ENCODE measurements at places on chromosomes 2 and 18.

DNA sequence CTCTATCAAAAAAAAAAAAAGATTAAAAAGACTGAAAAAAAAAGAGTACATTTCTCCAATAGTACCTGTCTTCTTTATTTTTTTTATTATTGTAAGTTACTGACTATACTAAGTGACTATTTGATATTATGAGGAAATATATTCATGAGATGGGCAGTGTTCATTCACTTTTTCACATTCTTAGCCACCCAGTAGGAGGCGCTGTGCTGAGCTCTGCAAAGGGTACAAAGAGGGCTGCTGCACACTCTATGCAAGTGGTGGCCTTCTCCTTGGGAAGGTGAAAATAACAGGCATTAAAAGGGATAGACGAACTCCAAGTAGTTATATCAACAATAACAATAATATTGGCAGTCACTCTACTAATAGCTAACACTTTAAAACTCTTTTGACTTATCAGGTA is 1034.9 kb upstream of the FANCL start:
- DNase-seq: no peak

DNA sequence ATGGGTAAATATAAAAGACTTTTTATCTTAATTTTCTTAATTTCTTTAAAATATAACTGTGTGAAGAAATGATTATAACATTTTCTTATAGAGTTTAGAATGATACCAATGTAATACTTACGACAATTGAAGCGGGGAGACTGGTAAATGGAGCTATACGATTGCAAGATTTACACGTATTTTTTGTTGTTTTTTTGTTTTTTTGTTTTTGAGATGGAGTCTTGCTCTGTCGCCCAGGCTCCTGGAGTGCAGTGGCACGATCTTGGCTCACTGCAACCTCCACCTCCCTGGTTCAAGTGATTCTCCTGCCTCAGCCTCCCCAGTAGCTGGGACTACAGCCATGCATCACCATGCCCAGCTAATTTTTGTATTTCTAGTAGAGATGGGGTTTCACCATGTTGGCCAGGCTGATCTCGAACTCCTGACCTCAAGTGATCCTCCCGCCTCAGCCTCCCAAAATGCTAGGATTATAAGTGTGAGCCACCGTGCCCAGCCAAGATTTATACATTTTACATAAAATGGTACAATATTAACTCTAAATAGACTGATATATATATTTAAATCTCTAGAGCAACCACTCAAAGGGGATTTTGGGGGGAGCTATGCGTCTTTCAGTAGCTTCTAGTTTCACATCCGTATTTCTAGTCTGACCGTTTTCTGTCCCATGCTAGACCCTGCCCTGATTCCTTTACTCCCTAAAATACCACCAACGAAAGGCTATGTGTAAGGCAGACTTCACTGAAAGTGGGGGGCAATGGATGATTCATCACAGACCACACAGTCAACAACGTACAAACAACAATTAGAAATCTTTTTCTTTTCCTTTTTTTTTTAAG is 28.2 kb upstream of the ATG16L1 start:
- no peak for DNase-seq

DNA sequence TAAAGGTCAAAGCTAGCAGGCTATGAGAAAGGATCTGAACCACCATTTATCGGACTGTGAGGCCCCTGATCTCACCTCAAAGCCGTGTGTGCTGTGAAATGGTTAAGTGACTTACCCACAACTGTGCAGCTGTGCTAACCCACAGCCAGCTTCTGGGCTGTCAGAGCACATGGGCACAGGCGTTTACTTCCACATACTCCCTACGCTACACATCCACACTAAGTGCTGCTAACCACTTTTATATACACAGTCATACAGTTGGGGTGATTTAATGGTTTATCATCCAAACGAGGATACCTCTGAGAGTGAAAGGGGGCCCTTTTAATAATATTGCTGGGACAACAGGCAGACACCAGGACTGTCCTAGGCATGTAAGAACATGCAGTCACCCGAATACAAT is 37.3 kb downstream of the CYRIA start:
- no peak for DNase-seq

DNA sequence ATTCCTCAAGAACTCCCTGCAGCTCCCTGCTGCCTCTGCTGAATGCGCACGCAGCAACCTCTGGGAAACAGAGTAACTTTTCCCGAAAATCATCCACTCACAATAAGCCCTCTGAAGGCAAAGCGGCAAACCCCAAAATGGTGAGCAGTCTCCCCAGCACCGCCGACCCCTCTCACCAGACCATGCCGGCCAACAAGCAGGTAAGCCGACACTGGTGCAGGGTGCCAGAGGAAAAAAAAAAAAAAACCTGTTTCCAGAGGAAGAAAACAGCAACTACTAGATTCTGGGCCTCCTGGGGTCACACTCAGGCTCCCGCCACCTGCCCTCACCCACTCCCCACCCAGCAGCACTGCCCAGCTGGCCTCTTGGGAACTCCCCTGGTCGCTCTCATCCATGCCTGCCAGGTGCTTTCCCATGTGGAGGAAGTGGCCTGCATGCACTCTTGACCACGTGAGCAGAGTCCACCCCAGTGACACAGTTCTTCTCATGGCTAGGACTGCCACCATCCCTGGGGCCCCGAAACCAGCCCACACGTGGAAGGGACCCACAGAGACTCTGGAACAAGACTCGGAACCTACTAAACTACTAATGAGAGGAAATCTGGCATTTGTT is 36.9 kb downstream of the KCTD18 start:
- DNase-seq: no peak

DNA sequence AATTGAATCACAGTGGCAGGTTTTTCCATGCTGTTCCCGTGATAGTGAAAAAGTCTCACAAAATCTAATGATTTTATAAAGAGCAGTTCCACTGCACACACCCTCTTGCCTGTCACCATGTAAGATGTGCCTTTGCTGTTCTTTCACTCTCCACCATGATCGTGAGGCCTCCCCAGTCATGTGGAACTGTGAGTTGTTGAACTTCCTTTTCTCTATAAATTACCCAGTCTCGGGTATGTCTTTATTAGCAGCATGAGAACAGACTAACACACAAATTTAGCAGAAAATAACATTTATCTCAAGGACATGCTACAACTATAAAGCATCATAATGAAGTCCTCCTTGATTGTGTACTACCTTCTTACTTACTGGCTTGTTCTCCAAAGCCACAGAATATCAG is 1526.0 kb downstream of the LRP1B start:
- no peak for DNase-seq

DNA sequence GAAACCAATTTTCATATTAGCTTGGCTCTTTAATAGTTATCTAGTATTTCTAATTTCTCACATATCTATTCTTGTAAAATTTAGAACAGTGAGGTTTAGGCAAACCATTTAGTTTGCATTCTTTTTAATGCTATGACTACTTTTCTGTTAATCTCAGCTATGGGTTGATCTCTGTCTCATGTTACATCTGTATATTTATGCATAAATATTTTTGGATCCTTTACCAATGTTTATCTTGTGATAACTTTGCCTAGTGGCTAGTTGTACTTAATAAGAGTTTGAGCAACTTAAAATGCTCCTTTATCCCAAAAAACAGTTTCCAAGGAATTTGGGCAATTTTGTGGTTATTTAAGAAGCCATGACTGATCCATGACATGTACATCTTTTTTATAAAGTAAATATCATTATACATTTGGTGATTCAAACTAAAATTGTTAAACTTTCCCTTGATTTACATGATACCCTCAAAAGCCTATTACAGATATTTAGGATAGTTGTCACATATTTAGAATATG is 86.3 kb downstream of the R3HDM1 start:
- DNase-seq: no peak

GRCh38 chr2:191462370-191462769 is 215.6 kb upstream of the NABP1 start:
- no peak for DNase-seq

GRCh38 chr2:110980339-110981062 is 140.2 kb upstream of the BCL2L11 start:
- no peak for DNase-seq

DNA sequence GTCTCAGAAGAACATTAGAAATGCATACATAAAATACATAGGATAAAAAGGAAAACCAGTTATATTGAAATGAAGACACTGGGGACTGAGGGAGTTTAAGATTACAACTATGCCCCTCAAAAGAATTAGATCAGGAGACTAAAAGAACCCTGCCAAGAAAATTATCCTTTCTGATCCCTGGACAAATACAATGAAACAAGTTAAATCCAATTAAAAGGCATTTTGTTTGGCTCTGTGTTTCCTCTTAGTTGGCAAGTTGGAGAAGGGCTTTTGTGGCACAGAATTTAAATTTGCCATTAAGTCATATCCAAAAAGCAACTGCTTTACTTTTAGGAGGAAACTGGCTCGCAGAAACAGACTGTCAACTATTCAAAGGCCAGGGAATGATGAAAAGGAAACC is 99.1 kb upstream of the CD302 start:
- no peak for DNase-seq

DNA sequence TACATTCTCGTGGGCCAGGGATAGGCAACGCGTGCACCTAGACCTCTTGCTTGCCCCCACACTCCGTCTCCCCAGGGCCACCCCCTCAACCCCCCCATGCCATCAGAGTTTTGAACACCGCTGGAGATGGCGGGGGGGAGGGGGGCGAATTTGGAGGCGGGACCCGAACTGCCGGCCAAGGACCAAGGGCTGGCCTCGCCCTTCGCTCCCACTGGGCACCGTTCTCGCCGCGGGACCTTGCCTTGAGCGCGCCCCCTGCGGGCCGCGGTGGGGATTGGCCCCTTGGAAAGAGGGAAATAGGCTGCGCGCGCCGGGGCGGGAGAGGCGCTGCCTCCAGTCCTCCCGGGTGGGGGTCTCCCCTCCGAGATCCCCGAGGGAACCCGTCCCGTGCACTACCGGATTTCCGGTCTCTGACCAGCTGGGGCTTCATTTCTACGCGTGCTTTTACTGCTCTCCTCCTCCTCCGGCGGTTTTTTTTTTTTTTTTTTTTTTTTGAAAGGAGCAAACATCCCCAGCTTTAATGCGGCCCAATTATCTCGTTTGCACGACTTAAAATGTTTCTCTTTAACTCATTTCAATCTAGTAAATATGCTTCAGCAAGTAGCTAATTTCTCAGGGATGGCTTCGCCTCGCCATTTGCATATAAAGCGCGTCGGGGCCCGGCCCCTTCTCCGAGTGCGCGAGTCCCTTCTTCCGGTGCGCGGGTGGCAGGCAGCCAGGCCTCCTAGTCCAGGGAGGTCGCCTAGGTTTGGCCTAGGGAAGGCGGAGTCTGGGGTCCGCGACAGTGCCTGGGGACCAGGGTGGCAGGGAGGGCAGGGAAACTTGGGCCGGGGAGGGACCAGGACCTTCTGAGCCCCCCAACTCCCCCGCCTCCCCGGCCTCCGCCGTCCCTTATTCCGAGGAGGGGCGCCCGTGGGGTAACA is 10.0 kb upstream of the GBX2 start:
- peak; percentile 77 for DNase-seq

GRCh38 chr18:60508108-60508507 is 135.5 kb upstream of the MC4R start:
- DNase-seq: no peak

- DNase-seq: peak; percentile 75
Measured at GRCh38 chr2:96815326-96816126, 542 bp upstream of the CNNM3 start.

DNA sequence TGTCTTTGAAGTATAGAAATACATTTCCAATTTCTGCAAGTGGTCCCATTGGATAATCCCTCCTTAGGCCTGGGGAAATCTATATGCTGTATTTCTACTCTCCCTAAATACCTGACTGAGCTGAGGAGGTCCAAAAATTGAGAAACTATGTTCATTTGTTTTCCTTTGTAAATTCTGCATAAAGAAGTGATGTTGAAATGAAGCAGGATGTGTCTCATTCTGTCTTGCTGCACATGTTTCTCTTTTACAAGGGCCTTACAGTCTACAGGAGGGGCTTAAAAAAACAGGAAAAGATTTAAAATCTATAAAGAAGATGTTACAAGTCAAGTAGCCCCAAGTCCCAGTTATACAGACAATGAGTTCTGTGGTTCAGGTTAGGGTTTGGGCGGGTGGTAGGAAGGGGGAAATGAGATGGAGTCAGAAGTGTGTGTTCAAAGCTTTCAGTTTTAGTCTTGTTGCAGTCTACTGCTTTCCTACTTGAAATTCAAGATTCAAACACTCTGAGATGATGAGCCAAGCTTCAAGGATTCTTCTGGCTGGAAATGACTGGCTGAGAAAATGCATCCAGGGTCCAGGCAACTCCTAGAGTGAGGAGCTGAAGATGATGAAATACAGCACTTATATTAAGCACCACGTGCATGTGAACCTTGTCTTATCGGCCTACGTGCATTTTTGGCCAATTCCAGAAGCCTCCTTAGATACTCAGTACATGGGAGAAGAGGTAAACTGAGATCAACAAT is 146.3 kb upstream of the CELF4 start:
- no peak for DNase-seq

GRCh38 chr2:127106457-127106990 is 430 bp downstream of the BIN1 start:
- DNase-seq: no peak

DNA sequence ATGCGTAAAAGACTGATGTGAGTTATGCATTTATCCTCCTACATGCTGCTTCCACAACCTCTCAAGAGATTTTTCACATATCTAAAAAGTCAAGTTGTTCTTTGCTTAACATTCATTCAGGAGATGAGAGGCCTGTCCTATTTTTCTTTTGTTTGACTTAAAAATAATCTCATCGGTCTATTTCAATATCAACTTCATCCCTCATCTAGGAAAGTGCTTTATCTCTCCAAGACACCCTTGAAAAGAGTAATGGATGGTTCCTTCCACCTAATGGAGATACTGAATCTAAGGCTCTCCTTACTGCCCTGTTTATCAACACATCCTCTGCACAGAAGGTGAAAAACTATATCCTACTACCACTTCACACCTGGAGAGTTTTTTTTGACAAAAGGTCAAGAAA is 2.4 kb downstream of the NFE2L2 start:
- DNase-seq: peak; percentile 30

DNA sequence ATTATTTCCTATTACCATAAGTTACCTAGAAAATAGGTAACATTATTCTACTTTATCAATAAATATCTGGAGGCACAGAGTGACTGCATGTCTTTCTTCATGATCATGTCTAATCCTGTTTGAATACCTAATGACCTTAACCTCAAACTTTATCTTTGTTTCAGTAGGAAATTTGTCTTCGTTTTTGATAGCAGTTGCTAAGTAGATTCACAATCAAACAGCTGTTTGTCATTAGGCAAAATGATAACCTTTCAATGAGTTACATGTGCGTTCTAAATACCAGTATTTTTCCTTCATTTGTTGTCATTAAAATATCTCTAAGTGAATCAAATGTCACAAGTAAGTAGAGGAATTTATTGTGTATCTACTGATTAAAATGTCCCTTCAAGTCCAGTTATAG is 473.8 kb downstream of the NRXN1 start:
- DNase-seq: no peak
